GM12864 (cell line): ENCODE measurements at places on chromosomes 7 and 10.
A peak's percentile ranks its signal among the peaks of the same experiment; 100 is the strongest.

DNA sequence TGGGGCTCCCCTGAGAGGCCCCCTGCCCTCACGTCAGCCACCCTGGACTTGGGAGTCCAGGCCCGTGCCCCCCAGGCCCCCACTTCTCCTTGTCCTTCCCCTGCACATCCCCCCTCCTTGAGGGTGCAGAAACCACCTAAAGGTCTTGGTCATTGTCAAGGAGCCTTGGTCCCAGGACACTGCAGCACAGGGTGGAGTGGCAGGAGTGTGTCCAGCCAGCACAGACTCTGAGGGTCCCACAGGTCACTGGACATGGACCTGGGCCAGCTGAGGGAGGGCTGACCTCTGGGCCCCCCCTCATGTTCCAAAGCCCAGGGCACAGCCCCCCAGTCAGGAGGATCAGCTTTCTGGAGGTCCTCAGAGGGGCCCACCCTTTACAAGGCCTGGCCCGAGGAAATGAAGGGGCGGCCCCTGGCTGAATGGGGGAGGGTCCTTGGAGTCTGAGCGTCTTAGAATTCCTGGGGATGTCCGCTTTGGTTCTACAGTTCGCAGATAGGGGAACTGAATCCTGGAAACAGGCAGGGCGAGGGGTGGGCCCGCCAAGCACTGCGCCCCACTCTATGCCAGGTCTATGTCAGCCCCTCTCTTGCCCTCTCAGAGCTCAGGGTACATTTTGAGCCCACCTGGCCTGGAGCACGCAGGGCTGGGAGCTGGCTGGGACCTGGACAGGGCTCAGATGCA, 54.0 kb downstream of the PWWP2B start:
- DNase-seq: no peak

GRCh38 chr10:122239578-122240257, 31.4 kb upstream of the BTBD16 start:
- DNase-seq: no peak

DNA sequence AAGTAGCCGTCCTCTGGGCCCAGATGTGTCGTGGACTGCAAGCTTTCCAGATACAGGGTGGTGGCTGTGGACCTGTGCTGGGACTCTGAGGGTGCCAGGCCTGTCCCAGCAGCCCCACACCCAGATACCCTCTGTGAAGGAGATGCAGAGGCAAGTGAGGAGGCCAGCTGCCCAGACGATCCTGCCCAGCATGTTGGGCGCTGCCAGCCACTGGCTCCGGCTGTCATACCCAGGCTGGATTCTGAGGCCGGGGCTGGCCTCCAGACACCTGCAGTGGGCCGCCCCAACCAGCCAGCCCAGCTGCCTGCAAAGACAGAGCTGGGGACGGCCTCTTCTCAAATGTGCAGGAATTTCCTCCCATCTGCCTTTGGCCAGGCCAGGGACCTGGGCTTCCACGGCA, 39.1 kb upstream of the EBF3 start:
- no peak for DNase-seq

- no peak for DNase-seq
These were observed 45.9 kb downstream of the MTURN start for GRCh38 chr7:30180718-30181117.

DNA sequence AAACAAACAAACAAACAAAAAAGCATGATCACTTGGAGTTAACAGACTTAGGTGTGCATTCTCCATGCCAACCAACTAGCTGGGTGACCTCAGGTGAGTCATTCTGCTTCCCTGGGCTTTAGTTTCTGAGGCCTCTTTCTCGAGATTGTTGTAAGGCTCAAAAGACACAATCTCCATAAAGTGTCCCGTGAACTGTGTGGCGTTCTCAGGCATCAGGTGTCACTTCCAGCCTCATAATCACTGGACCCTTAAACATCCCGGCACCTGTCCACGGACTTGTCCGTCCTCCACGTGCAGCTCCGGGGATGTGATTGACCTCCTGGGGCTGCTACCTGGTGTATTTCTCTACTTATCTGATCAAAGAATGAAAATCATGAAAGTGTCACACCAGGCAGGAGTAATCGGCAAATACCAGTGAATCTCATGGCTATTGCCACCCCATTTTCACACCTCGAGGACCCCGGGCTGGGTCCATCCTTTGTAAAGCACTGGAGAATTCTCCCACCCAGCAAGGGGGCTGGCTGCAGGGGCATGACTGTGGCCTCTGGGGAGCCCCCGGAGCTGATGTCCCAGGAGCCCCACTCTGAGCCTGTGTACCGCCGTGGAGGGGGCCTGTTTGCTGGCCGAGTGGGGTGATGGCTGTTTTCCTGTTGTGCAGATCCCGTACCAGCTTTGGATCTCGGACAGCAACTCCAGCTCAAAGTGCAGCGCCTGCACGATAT, 189.8 kb upstream of the SH2B2 start:
- DNase-seq: no peak

- no peak for DNase-seq
These were observed 155.2 kb downstream of the HPSE2 start for GRCh38 chr10:99080275-99080945.

DNA sequence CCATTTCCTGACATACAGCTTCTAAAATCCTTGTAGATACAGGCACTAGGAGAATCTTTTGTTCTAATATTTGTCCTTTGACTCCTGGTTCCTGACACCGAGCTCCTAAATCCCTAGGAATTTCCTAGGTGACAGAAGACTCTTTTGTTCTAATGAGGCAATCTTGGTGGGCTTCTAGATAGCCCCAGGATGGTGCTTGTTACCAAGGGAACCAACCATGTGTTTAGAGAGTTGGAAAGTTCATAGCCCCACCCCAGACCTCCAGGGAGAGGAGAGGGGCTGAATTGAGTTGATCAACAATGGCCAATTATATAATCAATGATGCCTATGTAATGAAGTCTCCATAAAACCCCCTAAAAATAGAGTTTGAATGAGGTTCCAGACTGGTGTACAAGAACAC, 145.1 kb downstream of the JMJD1C start:
- no peak for DNase-seq

DNA sequence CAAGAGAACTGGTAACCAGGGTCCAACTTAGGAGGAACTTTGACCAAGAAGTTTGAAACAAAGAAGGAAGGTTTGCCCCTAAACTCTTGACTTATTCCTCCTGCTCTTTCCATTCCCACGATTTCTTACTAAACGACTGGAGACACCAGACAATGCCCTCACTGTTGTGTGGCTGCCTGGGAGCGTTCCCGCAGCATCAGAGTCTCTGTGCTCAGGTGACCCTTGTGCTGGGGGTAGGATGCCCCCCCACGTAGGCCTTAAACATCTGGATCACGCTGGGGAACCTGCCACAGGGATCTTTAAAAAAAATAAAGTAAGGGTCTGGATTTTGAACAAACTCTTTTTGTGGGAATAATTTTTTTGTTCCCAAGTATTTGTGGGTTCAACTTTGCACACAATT, 30.1 kb upstream of the CTBP2 start:
- no peak for DNase-seq

- no peak for DNase-seq
These were observed 13.2 kb downstream of the PCLO start for GRCh38 chr7:83149466-83149865.

DNA sequence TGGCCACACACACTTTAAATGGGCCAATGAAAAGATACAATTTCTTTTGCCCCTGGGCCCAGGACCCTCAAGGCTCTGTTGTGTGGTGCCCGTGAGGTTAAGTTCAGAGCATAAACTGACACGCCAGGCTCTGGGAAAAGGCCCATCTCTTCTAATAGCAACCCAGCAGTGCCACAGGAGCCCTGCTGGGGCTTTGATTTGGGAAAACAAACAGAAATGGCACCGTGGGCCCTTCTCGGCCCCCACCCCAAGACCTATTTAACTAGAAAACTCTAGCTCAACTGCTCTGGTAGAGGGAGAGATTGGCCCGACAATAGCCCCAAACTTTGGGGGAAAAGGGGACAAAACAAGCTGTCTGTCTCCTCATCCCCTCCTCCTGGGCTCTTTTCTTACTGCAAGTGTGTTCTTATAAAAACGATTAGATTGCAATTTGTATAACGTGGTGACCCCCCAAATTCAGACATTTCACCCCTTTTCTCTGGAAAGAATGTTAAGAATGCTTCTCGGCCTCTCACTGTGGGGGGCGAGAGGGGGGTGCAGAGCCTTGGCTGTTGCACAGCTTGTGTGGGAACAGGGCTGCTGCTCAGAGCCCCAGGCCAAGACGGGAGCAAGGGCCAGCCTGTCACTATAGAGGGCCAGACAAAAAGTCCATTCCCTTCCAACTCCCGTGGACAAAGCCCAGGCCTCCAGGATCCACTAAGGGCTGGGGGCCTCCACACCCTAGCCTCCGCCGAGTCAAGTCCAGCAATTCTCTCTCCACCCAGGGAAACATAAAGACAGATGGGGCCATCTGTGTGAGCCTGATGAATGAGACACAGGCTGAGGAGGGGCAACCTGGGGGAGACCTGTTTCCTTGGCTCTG, 26.8 kb downstream of the DPCD start:
- no peak for DNase-seq

DNA sequence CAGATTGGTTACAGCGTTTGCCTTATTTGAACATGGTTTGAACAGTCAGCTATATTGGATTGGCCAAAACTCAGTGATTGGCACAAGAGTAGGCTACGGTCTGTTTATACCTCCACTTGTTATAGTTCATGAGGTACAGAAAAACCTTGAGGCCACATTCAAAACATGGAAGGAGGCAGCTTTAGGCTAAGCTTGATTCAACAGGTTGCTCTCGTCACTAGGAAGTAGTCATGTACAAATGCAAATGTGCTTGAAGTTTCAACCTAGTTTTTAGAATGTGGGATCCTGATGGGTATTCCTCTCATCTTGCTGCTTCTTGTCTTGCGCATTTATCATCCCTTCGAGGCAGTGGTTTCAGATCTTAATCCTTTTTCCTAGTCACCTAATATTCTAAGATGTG, 132.1 kb downstream of the MGMT start:
- no peak for DNase-seq

GRCh38 chr7:106262221-106262881, 22.4 kb downstream of the NAMPT start:
- no peak for DNase-seq

GRCh38 chr7:24573554-24574338, 494 bp downstream of the PALS2 start:
- no peak for DNase-seq

DNA sequence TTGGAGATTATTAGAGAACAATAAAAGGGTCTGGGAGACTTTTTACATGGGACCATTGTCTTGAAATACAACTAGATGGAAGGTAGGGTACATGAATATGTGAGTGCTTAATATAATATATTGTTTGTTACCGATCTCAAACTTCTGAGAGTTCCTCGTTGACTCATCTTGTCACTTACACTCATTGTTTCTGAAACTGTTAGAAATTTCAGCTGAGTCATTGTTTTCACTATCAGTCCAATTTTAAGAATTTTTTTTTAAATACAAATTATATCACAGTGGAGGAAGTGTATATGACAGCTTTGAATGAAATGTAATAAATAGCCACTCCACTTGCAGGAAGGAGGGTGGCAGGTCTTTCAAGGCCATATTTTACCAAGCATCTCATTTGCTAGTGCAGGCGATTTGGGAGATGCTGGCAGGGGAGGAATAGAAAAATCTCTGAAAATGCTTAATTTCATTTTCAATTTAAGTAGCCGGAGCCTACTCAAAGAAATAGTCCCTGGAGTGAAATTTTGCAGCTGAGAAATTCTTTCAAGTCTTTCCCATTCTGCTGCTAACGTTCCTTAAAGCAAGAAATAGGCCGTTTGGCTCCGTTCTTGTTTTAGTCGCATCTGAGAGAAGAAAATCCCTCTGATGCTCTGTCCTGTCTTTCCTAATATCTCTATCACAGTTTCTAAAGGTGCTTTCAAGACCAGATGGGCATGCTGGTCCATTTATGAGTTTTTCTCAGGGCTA, 1404.2 kb upstream of the CELF2 start:
- peak; percentile 22 for DNase-seq

DNA sequence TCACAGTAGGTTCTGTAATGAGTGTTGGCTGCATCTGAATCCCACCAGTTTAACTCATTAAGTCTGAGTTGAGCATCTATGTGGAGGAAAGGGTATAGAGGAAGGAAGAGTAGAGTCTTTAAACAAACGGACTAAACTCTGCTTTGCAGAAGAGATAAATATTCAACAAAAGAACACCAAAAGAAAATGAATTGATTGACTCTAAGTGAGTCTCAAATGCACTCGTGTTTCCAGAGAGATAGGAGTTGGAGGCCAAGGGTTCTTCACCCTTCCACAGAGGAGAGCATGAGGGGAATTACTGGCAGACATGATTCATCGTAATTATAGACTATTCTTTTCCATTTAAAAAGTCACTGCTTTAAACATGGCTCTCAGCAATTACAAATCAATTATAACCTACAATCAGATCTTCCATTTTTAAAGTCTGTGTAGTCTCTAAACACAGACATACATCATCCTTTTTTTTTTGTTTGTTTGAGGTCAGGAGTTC, 56.3 kb downstream of the PLPP4 start:
- DNase-seq: no peak

DNA sequence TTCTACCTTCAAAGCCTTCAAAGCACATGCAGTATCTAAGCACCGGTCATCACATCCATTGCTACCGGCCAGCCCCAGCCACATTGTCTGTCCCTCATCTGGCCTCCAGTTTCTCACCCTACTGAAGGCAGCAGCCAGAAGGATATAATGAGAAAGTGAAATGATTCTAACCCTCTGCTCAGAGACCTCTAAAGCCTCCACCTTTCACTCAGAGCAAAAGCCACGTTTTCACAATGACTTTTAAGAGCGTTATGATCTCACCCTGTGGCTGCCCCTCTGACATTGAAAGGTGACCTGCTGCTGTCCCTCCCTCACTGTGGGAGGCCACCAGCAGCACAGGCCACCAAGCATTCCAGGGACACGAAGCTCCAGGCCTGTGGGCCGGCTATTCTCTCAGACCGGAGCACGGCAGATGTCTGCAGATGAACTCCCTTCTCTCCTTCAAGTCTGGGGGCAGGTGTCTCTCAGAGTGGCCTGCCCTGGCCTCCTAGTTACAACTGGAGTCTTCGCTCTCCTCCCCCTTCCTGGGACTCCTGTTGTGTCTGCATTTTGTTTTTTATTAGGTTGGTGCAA, 94.9 kb upstream of the EEPD1 start:
- DNase-seq: no peak

- DNase-seq: no peak
These were observed 165.8 kb downstream of the LRRC4 start for GRCh38 chr7:127865466-127865865.

DNA sequence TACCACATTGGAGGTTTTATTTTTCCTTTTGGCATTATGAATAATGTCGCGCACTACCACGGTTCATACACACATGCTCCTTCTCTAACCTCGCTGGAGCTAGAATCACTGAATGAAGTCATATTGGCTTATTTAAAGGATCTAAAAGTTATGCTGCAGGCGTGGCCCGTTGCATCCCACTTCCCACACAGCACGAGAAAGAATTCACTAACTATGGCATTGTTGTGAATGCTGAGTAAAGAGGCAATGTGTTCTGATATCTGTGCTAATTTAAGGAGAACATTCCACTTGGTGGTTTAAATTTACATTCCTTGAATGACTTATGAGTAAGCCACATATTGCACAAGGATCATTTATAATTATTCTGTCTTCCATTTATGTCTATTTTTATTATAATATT, 20.7 kb downstream of the TCERG1L start:
- DNase-seq: no peak
